ENCODE measurements at places on chromosomes 3 and 15. TPM values are rescaled to one million over a fixed set of nuclear protein-coding genes. Genes with fewer than 3 reads are reported as not detected.

Gene GOLGA8R
- total RNA-seq = 5.2 TPM

Gene COL7A1
- total RNA-seq = 24.5 TPM

GRCh38 chr3:101203411-101203810 is 117.0 kb downstream of the IMPG2 start:
- no peak for DNase-seq

- DNase-seq = no peak
Measured at GRCh38 chr3:58104151-58104550, 95.9 kb downstream of the FLNB start.

GRCh38 chr3:57999417-58000115 is 8.7 kb upstream of the FLNB start:
- no peak for DNase-seq
